Activated B cell treated with CpG ODN at 0.5 μM for 24 hours (primary cell): ENCODE measurements at places on chromosomes 4 and X. TPM values are rescaled to one million over a fixed set of nuclear protein-coding genes. Genes with fewer than 3 reads are reported as not detected.

DNA sequence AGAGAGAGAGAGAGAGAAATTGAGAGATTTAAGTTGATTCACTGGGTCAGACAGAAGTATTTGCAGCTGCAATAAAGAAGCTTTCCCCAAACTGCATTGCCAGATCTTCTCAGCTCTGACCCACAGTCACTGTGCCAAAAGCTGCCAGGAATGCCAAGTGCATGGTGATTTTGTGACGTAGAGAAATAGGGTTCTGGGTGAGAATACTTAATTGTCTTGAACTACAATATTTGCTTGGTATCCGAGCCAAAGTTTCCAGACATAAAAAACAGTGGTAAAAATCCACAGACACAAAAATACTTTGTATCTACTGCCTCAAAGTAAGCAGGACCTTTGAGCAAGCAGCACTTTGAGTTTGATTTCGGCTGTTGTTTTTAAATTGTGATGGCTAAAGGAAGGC lies 331.1 kb downstream of the GRID2 start:
- H3K4me1 ChIP-seq, result no peaks in the 10 kb centered on the region
- no peaks in the 10 kb centered on the region for H3K27me3 ChIP-seq
- H3K36me3 ChIP-seq, result no peaks in the 10 kb centered on the region
- no peak overlapping the region for H3K27ac ChIP-seq
- DNase-seq, result no peak

DNA sequence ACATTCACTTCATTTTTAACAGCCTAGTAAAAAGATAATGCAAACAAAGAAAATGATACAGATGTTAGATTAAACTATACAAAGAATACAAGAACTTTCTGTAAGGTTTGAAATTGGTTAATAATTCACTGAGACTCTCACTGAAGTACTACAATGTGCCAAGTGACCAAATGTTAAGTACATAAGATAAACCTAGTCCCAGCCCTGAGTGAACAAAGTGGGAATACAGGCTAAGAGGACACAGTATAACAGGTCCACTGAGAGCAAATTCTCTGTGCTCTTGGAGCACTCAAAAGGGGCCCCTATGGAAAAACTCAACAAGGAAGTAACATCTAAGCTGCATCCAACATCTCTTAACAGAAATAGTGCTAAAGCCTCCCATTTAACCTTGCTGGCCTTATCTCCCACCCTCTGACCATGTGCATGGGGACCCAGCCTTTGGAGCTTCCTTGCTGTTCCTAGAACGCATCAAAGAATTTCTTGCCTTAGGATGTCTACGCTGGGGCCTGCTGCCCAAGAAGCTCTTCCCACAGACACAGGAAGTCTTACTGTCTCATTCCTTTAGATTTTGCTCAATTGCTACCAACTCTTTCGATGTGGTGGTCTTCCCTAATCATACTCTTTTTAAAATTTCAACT lies 113.4 kb downstream of the ZAR1 start:
- DNase-seq, result no peak
- no peak overlapping the region for H3K4me3 ChIP-seq
- H3K27me3 ChIP-seq, result no peaks in the 10 kb centered on the region
- peaks cover 54% of the 10 kb centered on the region for H3K36me3 ChIP-seq
- H3K4me1 ChIP-seq, result no peaks in the 10 kb centered on the region

DNA sequence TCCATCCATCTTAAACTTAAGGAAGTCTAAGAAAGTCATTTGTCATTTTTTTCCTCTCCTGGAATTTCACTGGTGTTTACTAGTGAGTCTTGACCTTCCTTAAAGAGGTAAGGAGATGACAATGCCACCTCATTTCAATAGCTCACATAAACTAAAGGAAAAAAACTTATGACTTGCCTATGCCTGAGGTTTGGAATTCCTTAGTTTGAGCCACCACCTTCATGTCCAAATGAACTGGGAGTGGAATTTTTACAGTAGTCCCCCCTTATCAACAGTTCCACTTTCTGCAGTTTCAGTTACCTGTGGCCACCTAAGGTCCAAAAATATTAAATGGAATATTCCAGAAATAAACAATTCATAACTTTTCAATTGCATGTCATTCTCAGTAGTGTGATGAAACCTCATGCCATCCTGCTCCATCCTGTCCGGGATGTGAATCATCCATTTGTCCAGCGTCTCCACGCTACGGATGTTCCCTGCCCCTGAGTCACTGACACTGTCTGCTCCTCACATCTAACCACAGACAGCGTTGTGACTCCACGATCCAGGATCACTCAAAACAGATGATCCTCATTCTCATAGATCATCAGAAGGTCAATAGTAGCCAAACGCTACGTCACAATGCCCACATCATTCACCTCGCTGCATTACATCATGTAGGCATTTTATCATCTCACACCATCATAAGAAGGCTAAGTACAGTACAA lies 177.4 kb downstream of the SH3KBP1 start:
- no peak overlapping the region for H3K27ac ChIP-seq
- no peak for DNase-seq
- no peak overlapping the region for H3K4me3 ChIP-seq
- peaks cover 25% of the 10 kb centered on the region for H3K4me1 ChIP-seq
- H3K27me3 ChIP-seq, result no peaks in the 10 kb centered on the region
- H3K36me3 ChIP-seq, result peaks cover 27% of the 10 kb centered on the region

GRCh38 chr4:20590849-20591248 lies 109.4 kb upstream of the PACRGL start:
- no peaks in the 10 kb centered on the region for H3K36me3 ChIP-seq
- no peak for DNase-seq
- no peaks in the 10 kb centered on the region for H3K27me3 ChIP-seq

GRCh38 chr4:84001876-84002569 lies 466.1 kb downstream of the GPAT3 start:
- H3K36me3 ChIP-seq, result no peaks in the 10 kb centered on the region
- H3K4me1 ChIP-seq, result no peaks in the 10 kb centered on the region
- no peak overlapping the region for H3K4me3 ChIP-seq
- H3K27ac ChIP-seq, result no peak overlapping the region
- no peaks in the 10 kb centered on the region for H3K27me3 ChIP-seq

Gene SLC38A5
- 23.5 and 28.9 TPM in 2 replicates for total RNA-seq

- no peaks in the 10 kb centered on the region for H3K36me3 ChIP-seq
- H3K27me3 ChIP-seq, result peaks cover 2% of the 10 kb centered on the region
- H3K4me1 ChIP-seq, result no peaks in the 10 kb centered on the region
Measured at GRCh38 chr4:9765091-9765490, 16.3 kb upstream of the DRD5 start.

DNA sequence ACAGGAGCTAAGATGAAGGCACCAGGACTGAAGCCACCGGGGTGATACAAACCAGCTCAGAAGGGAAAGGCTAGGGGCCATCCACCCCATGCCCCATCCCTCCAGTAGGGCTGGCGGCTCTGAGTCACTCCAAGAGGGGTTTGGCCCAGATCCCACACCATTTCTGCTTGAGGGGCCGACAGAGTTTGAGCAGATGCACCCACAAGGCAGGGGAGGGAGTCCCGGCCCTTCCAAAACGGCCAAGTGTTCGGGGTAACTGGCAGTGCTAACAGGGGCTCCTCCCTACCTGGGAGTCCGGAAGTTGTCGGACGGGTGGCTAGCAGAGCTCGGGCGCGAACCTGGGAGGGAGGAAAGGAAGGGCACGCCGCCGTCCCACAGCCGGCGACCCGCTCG lies 412 bp downstream of the SLC10A3 start:
- no peaks in the 10 kb centered on the region for H3K27me3 ChIP-seq
- DNase-seq, result no peak
- peaks cover 4% of the 10 kb centered on the region for H3K36me3 ChIP-seq
- peak overlapping the region; percentile 85 for H3K27ac ChIP-seq
- H3K4me3 ChIP-seq, result peak overlapping the region; percentile 86
- H3K4me1 ChIP-seq, result peaks cover 10% of the 10 kb centered on the region

DNA sequence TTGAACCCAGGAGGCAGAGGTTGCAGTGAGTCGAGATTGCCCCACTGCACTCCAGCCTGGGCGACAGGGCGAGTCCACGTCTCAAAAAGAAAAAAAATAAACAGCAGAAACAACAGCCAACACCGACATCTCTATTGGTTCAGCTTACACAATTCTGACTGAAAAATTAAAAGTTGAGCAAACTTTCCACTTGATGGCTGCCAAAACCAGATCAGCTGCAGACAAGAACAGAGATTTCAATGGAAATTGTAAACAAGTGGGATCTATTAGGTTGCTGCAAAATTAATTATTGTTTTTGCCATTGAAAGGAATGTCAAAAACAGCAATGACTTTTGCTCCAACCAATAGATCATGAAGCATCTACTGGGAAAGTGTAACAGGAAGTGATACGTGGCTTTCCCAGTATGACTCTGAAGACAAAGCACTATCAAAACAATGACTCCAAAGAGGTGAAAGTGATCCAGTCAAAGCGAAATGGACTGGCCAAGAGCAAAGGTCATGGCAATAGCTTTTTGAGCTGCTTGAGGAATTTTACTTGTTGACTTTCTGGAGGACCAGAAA lies 26.3 kb downstream of the UPF3B start:
- H3K36me3 ChIP-seq, result peaks cover 19% of the 10 kb centered on the region
- DNase-seq, result no peak
- no peaks in the 10 kb centered on the region for H3K27me3 ChIP-seq
- H3K4me3 ChIP-seq, result no peak overlapping the region
- H3K27ac ChIP-seq, result no peak overlapping the region

DNA sequence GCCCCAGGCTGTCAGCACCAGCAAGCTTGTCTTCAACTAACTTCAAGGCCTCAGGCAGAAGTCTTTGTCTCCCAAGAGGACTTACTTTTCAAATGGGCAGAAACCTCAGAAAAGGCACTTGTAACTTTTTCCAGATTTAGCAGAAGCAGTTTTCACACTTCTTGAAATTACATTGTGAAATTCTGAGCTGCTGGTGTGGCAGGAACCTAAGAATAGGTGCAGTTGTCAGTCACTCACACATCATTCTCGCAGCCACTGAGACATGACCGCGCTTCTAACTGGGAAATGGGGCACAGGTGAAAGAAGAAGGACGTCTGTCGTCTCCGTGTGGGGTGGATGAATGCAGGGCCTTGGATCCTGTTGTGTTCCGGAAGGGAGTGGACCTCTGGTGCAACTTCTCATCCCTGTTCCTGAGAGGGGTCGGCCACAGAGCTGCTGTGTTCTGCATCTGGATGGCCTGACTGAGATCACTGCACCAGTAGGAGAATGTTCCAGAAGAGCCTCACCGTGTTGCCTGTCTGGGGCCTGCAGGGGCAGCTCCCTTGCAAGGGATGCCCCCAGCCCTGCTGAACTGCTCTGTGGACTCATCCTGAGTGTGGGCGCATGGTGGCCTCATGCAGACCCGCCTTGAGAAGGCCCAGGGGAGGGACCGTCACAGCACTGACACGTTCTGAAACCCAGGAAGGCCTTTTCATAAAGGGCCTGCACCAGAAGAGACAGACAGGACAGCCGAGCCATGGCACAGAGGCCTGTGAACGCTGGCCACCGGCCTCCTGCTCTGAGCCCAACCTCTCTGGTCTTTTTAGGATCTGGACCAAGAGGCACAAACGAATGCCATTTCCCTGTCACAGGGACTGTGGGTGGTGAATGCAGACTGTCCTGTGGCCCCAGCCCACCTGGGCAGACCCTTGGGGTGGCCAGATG lies 18.7 kb downstream of the NAT8L start:
- H3K27me3 ChIP-seq, result no peaks in the 10 kb centered on the region
- H3K4me1 ChIP-seq, result no peaks in the 10 kb centered on the region
- no peak overlapping the region for H3K27ac ChIP-seq
- no peak overlapping the region for H3K4me3 ChIP-seq
- H3K36me3 ChIP-seq, result no peaks in the 10 kb centered on the region

- H3K36me3 ChIP-seq, result no peaks in the 10 kb centered on the region
- DNase-seq, result no peak
- no peaks in the 10 kb centered on the region for H3K4me1 ChIP-seq
- H3K27ac ChIP-seq, result no peak overlapping the region
Measured at GRCh38 chr4:17265653-17266052, 246.2 kb downstream of the QDPR start.

DNA sequence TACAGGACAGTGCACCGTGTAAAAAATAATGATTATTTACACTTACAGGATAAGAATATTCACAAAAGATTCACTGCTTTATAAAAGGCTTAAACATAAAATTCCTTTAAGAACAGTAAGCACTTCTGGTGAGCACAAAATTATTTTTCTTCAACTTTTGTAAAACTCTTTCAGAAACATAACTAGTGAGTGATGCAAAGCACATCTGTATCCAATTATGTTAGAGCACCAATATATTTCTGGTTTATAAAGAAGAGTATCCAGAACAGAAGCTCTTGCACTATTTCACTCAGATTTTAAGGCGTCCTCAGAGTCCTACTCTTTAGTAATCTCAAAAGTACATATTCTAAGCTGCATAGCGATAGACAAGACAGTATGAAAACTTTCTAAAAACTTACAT lies 276.0 kb downstream of the C4orf33 start:
- no peak overlapping the region for H3K27ac ChIP-seq
- no peaks in the 10 kb centered on the region for H3K4me1 ChIP-seq
- no peaks in the 10 kb centered on the region for H3K36me3 ChIP-seq
- H3K27me3 ChIP-seq, result peaks cover 4% of the 10 kb centered on the region

Gene GPRIN3
- total RNA-seq, result 1.8 and 1.9 TPM in 2 replicates

Gene CYBB
- total RNA-seq, result 155 and 165 TPM in 2 replicates

GRCh38 chr4:40200875-40201801 lies 4.3 kb downstream of the RHOH start:
- no peaks in the 10 kb centered on the region for H3K27me3 ChIP-seq
- H3K4me1 ChIP-seq, result peaks cover 67% of the 10 kb centered on the region
- H3K27ac ChIP-seq, result peak overlapping the region; percentile 95

GRCh38 chr4:83370640-83370906 lies 35.9 kb upstream of the HPSE start:
- DNase-seq, result no peak
- no peak overlapping the region for H3K27ac ChIP-seq
- no peaks in the 10 kb centered on the region for H3K27me3 ChIP-seq
- no peaks in the 10 kb centered on the region for H3K36me3 ChIP-seq
- H3K4me1 ChIP-seq, result peaks cover 3% of the 10 kb centered on the region

Gene TMEM164
- total RNA-seq, result 20.4 and 21.8 TPM in 2 replicates

GRCh38 chrX:150777328-150777992 lies 84.3 kb downstream of the MTMR1 start:
- H3K4me3 ChIP-seq, result no peak overlapping the region
- H3K27ac ChIP-seq, result no peak overlapping the region
- H3K4me1 ChIP-seq, result peaks cover 4% of the 10 kb centered on the region
- H3K36me3 ChIP-seq, result peaks cover 16% of the 10 kb centered on the region

DNA sequence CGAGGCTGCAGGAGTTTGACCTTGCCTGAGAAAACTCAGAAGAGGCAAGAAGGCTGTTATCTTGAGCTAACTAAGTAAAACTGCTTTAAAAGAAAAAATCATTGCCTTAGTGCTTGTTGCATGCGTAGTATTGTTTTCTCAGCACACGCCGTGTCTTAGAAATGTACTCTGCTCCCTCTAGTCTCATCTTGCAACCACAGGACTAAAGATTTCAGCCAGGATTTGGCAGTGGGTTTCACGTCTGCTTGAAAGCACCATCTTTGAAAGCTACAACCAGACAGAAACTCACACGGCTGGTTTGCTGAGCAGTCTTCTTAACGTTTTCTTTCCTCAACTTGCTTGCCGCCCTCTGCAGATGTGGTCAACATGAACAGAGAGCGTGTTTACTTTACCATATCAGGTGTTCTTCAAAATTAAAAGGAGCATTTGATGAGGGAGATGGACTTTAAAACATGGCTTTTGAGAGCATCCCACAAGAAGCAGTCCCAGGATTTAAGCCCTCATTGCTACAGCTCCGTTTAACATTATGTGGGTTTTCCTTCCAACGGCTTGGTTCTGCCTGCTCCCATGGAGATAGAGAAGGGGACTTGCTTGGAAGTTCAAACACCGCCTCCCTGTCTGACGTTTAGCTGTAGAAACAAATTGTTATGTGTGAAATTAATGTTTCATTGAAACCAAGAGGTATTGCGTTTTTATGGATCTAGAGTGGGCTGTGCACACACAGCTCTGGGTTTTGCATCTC lies 3.4 kb downstream of the SORCS2 start:
- DNase-seq, result no peak
- H3K36me3 ChIP-seq, result no peaks in the 10 kb centered on the region
- H3K27me3 ChIP-seq, result peaks cover 45% of the 10 kb centered on the region
- no peak overlapping the region for H3K4me3 ChIP-seq

Gene AGTR2
- total RNA-seq, result not detected in 2 replicates
